ENCODE measurements at places on chromosomes 1 and 21. TPM values are rescaled to one million over a fixed set of nuclear protein-coding genes. Genes with fewer than 3 reads are reported as not detected.
A peak's percentile ranks its signal among the peaks of the same experiment; 100 is the strongest.

GRCh38 chr1:115839679-115840237 lies 1.2 kb downstream of the NHLH2 start:
- no peaks in the 10 kb centered on the region for H3K36me3 ChIP-seq
- DNase-seq, result no peak
- peaks cover 3% of the 10 kb centered on the region for H3K27me3 ChIP-seq
- no peak overlapping the region for H3K4me3 ChIP-seq
- peaks cover 23% of the 10 kb centered on the region for H3K4me1 ChIP-seq

L1TD1 gene
- 0.71 TPM for total RNA-seq

GRCh38 chr1:169630006-169630405 lies at the start of gene SELP:
SELP (minus strand) TSS chr1:169630124; CDS start chr1:169630074, 50 bp downstream.
- DNase-seq, result no peak
- no peaks in the 10 kb centered on the region for H3K4me1 ChIP-seq
- peak within 1 kb of the TSS; percentile 2 for H3K27ac ChIP-seq
- H3K27me3 ChIP-seq, result no peaks in the 10 kb centered on the region

- H3K4me3 ChIP-seq, result no peak overlapping the region
- H3K27ac ChIP-seq, result peak overlapping the region; percentile 38
- no peak for DNase-seq
- H3K27me3 ChIP-seq, result no peaks in the 10 kb centered on the region
- H3K4me1 ChIP-seq, result peaks cover 42% of the 10 kb centered on the region
Measured at GRCh38 chr1:61142043-61142440, 59.7 kb downstream of the NFIA start.

GRCh38 chr1:212313616-212314015 lies 28.4 kb downstream of the PPP2R5A start:
- no peak for DNase-seq
- H3K36me3 ChIP-seq, result no peaks in the 10 kb centered on the region
- H3K27me3 ChIP-seq, result no peaks in the 10 kb centered on the region
- H3K27ac ChIP-seq, result no peak overlapping the region
- H3K4me1 ChIP-seq, result peaks cover 11% of the 10 kb centered on the region

DNA sequence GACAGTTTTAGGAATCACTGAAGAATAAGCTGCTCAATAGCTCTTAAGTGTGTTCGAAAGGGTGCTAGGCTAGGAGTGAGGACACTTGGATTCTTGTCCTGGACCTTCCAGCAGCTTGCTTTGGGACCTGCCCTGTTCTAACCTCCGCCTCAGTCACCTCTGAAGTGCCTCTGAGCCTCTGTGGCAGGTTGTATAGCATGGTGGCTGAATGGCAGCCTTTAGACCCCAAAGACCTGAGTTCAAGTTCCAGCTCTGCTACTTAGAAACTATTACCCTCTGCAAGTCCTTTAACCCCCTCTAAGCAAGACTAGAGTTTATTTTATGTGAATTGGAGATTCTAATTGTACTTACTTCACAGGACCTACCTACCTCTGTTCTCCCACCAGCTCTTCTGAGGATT lies 81.5 kb downstream of the RRAGC start:
- no peak overlapping the region for H3K4me3 ChIP-seq
- H3K4me1 ChIP-seq, result no peaks in the 10 kb centered on the region
- H3K27me3 ChIP-seq, result no peaks in the 10 kb centered on the region
- no peak for DNase-seq

GRCh38 chr1:115023593-115023992 lies 6.0 kb upstream of the TSHB start:
- H3K36me3 ChIP-seq, result no peaks in the 10 kb centered on the region
- H3K4me3 ChIP-seq, result no peak overlapping the region
- H3K27ac ChIP-seq, result no peak overlapping the region
- H3K27me3 ChIP-seq, result no peaks in the 10 kb centered on the region

CD52 gene
- 210 TPM for total RNA-seq

MFSD2A gene
- 133 TPM for total RNA-seq

DNA sequence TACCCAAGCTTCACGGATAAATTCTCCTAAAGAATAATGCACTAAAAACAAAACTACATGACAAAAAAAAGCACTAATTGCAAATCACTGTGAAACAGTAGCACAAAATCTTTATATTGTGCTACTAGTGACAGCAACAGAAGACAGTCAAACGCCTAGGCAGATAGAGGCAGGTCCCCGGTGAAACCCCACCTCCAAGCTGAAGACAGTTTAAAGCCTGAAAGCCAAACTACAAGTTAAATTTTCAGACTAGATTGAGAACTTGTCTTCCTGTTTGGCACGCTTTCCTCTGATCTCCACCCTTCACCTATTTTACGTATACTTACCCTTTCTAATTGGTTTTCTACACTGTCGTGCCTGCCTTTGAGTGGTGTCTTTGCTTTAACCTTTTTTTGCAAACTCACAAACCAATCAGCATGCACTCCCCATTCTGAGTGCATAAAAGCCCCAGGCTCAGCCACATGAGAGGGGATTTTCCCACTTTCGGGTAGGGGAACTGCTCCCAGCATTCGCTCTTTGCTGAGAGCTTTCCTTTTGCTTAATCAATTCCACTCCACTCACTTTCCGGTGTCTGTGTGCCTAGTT lies 3.6 kb upstream of the BACH1 start:
- no peaks in the 10 kb centered on the region for H3K27me3 ChIP-seq
- no peak overlapping the region for H3K27ac ChIP-seq
- H3K4me1 ChIP-seq, result peaks cover 8% of the 10 kb centered on the region
- H3K36me3 ChIP-seq, result no peaks in the 10 kb centered on the region
- H3K4me3 ChIP-seq, result no peak overlapping the region

GRCh38 chr1:42211224-42211623 lies 46.7 kb upstream of the GUCA2A start:
- no peak for DNase-seq
- H3K27ac ChIP-seq, result no peak overlapping the region
- H3K4me3 ChIP-seq, result no peak overlapping the region

DNA sequence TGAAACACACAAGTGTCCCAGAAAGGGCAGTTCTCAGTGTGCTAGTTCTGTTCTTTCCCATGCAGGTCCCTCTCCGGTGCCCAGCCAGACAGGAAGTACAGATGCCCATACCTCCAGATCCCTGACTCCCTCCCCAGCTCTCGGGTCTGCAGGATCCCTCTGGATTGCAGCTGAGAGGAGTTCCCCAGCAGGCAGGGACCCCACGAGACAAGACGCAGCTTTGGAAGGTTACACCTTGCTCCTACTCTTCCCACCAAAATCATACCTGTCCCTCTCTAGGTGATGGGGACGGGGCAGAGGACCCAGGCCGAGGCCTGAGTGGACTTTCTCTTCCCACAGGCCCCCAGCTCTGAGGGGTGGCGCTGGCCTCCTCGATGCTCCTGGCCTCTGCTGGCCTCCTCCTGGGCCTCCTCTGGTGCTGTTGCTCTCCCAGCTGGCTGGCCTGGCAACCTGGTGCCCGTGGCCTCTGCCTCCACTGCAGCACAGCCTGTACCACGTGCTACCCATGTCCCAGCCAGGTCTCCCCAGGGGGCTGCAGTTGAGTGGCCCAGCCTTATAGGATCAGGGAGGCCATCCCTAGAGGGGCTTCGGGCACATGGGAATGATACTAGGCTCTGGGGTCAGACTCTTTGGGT lies 9.4 kb downstream of the LDLRAD2 start:
- DNase-seq, result no peak
- H3K4me3 ChIP-seq, result no peak overlapping the region
- H3K27me3 ChIP-seq, result no peaks in the 10 kb centered on the region
- H3K36me3 ChIP-seq, result peaks cover 18% of the 10 kb centered on the region
- no peak overlapping the region for H3K27ac ChIP-seq
- H3K4me1 ChIP-seq, result no peaks in the 10 kb centered on the region
